Hepatic stellate cell (primary cell): ENCODE measurements at places on chromosomes 12 and 14.

DNA sequence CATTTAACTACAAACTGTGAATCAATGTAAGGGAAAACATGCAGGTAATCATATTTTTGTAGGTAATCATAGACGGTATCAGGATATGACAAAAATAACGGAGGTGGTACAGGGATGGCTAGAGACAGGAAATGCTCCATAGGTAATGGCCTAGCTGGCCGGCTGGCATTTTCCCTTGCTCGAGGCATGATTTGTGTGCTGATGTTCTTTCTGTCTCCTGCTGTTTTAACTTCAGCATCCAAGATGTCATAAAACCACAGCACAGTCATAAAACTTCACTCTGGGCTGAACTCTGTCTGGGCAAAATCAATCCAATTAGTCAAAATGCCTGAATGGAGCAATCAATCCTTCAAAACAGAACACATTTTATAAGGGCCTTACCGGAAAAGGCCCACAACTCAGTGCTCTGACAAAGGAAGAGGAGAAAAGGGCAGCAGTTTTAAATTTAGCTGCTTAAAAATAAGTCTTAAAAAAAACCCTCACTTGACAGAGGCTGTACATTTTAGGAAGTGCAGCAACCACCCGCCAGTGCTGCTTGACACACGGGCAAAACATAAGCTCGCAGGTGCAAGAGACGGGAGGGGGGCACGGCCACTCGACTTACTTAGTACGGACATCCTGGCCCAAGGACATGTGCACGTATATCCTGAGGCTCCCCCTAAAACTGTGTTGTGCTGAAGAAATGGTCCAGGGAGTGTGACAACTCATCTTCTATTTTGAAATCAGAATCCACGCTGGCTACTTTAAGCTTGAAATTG lies 40.5 kb upstream of the GPR68 start:
- no peak for DNase-seq

GRCh38 chr12:32272465-32272864 lies 126.9 kb upstream of the FGD4 start:
- no peak for DNase-seq

- DNase-seq: no peak
These were observed 129.0 kb downstream of the ASCL4 start for GRCh38 chr12:107903341-107904061.

- peak; percentile 53 for DNase-seq
These were observed 130.2 kb downstream of the GCH1 start for GRCh38 chr14:54772451-54772881.

- no peak for DNase-seq
These were observed 17.8 kb upstream of the YAF2 start for GRCh38 chr12:42255866-42256261.

DNA sequence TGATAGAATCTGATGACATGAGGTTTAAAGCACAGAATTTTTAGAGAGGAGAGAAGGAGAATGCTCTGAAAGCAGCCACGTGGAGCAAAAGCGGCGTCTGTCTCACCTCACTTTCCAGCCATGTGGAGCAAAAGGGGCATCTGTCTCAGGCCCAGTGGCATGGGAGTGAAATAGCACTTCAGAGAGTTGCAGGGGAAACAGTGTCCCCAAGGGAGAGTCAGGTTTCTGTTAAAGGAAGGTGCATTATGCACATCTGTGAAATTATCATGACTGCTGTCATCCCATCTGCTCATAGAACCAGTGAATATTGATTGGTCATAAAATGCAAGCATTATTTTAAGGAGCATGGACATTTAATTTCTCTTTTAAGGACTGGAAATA lies 124.0 kb downstream of the BICD1 start:
- DNase-seq: no peak

DNA sequence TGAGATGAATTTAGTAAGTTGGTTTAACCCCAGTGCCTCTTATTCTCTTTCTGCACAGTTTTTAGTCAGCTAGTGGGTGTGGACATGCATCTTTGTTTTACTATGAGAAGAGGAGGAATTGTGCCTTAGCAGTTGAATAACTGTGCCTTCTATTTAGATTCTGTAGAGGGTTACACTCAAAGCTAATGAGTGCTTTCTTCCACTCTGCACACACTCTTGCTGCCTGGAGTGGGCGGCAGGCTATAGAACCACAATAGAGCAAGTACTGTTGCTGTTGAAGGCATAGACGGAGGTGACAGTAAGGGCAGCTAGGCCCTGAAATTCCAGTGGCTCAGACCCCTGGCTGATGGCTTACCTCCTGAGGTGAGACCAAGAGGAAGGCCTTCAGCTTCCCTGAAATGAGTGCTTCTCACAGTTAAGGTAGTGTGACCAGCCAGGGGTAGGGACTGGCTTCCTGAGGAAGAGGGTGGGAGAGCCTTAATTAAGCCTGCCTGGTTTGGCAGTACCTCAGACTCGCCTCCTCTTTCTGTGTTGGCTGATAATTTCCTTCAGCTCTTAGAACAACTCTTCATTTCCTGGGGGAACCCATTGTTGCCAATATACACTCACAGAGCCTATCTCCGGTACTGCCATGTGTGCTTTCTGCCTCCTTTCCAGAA lies 24.7 kb downstream of the SUSD6 start:
- no peak for DNase-seq

DNA sequence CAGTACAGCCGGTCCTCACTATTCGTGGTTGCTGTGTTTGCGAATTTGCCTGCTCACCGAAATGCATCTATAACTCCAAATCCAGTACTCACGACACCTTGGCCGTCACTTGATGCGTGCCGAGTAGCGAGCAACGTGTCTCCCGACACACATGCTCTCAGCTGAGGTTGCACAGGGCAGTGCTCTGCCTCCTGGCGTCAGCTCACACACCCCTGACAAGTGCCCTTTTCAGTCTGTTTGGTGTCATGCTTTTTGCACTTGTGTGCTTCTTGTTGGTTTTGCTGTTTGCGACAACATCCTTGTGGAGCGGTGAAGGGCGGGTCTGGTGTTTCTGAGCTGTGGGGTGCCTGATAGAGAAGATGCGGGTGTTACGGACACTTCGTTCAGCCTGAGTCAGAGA lies 110.4 kb upstream of the RFLNA start:
- no peak for DNase-seq

- no peak for DNase-seq
These were observed 62.5 kb downstream of the CCDC88C start for GRCh38 chr14:91354979-91355685.

- no peak for DNase-seq
These were observed 105.7 kb upstream of the RASSF8 start for GRCh38 chr12:25852792-25853191.

DNA sequence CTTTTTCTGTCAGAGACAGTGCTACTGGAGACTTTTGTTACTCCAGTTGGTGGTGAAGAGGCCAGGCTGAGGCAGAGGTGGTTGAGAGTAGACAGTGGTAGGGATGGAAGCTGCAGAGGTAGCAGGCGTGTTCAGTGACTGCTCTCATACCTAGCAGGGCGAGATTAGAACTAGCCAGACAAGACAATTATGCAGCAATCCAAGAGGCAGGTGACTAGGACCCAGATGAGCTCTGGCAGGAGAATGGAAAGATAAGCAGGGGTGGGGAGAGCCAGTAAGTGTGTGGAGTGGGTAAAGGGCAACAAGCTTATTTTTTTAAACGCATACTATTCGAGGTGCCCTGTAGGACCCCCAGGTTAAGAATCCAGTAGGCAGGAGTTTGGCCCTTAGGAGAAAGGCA lies 4.8 kb downstream of the PPP1R36 start:
- no peak for DNase-seq

DNA sequence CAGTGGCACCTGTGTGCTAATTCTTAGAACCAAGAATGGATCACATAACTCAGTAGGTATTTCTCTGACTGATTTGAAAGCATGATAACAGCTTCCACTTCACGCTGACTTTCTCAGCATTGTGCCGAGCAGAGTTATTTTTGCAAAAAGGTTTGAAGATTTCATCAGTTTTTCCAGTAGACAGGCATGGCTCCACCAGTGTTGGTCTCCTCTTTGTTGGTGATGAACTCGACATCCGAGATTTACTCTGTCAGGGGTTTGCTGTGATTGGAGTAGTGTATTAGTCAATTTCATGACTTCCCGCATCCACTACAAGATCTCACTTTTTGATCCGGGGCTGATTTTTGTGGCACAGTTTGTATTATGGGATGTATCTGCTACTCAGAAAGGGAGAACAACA lies 85.3 kb downstream of the PRKCH start:
- DNase-seq: no peak

DNA sequence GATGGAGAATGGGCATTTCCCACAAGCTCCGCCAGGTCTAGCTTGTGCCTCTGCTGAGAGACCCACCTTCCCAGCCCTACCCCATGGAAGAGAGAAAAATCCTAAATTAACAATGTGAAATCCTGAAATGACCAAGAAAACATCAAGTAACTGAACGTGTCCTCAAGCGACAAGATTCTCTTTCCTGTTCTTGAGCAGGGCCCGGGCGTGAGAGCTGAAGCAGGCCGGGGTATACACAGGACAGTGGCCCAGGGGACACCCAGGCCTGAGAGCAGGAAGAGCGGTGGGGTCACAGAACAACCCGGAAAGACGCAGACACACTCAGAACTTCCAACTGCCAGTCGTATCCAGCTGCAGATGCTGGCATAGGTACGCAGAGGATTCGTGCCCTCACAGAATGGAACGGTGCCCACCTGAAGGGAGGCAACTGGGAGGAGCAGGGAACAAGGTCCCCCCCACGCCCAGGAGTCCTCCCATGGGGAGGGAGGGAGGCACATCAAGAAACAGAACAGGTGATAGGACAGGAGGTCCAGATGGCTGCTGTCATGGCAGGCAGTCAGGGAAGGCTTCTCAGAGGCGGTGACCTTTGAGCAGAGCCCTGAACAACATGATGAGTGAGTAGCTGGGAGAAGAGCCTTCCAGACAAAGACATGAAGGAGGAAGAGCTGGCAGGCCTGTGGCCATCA lies 9.1 kb downstream of the RIMBP2 start:
- no peak for DNase-seq

DNA sequence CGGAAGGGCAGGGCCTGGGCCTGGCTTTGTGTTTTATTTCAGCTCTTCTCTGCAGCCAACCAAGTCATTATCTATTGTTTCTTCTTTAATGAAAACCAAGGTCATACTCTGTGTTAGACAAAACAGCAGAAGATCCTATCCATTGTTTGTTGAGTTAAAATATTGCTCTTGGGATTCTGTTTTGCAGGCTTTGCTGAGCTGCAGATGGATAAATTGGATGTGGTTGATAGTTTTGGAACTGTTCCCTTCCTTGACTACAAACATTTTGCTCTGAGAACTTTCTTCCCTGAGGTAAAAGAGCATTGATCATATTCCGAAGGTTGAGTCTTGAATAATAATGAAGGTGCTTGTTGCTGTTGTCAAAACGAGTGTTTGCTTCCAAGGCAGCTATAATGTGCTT lies 106.6 kb downstream of the PLXNC1 start:
- DNase-seq: no peak

GRCh38 chr14:95686935-95687334 lies 709 bp downstream of the TCL1B start:
- no peak for DNase-seq

GRCh38 chr12:12720052-12720451 lies 2.9 kb downstream of the CDKN1B start:
- DNase-seq: no peak

GRCh38 chr12:109800536-109800935 lies 32.7 kb downstream of the TRPV4 start:
- DNase-seq: no peak

DNA sequence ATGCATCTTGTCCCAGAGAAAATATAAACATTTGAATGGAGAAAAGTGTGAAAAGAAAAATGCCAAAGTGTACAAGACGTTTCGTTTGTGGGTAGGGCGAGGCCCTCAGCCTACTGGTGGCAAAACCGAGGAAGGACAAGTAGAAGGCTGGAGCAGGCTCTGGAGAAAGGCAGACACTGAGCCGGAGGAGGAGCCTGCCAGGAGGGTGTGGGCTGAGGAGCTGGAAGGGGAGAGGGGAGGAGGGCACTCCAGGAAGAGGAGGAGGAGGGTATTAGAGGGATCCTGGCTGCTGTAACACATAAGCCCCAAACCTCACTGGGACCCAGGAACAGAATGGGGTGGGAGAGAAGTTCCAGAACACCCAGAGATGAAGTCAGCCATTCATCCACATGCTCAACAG lies 47.7 kb downstream of the CLMN start:
- DNase-seq: no peak

DNA sequence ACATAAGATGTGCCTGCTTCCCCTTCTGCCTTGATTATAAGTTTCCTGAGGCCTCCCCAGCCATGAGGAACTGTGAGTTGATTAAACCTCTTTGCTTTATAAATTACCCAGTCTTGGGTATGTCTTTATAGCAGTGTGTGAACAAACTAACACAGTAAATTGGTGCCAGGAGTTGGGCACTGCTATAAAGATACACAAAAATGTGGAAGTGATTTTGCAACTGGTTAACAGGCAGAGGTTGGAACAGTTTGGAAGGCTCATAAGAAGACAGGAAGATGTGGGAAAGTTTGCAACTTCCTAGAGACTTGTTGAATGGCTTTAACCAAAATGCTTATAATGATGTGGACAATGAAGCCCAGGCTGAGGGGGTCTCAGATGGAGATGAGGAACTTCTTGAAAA lies 264.1 kb downstream of the DACT1 start:
- no peak for DNase-seq

DNA sequence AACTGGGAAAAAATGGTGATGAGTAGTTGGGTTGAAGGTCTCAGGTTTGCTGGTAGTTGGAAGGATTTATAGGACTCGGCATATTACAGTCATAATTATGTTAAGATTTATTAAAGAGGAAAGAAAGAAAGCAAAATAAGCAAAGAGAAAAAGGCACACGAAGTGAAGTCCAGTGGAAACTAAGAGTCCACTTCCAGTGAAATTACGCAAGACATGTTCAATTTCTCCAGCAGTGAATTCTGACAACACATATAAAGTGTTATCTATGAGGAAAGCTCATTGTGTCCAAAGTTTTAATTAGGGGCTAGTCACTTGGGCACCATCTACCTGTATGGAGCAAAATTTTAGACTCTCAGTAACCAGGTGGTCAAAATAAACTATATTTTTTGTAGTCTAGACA lies 143.3 kb downstream of the CEP128 start:
- DNase-seq: no peak

- DNase-seq: peak; percentile 83
These were observed 25.7 kb downstream of the TBC1D15 start for GRCh38 chr12:71865166-71865713.

DNA sequence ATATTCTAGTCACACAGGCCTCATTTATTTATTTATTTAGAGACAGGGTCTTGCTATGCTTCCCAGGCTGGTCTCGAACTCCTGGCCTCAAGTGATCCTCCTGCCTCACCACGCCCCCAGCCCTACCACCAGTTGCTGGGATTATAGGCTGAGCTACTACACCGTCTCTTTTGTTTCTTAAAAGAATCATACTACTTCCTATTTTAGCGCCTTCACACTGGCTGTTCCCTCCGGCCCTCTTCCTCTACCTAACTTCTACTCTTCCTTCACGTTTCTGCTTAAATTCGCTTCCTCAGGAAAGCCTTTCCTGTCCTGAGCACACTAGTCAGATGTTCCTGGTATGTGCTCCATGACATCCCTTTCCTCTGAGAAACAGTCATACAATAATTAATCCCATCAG lies 6.4 kb upstream of the MRPL42 start:
- DNase-seq: no peak

GRCh38 chr12:31325524-31325875 lies 450 bp downstream of the SINHCAF start:
- DNase-seq: no peak
